AG04449 (cell line): ENCODE measurements at places on chromosomes 3 and 15.

GRCh38 chr3:114428044-114428595, 134.3 kb downstream of the TIGIT start:
- no peak for DNase-seq

GRCh38 chr3:43733459-43734384, 43.0 kb downstream of the ABHD5 start:
- DNase-seq = peak; percentile 87

GRCh38 chr3:36124118-36124796, 256.0 kb upstream of the STAC start:
- no peak for DNase-seq

GRCh38 chr3:121897296-121897695, 3.1 kb downstream of the SLC15A2 start:
- no peak for DNase-seq

- DNase-seq = no peak
Measured at GRCh38 chr3:74651292-74651691, 36.8 kb upstream of the CNTN3 start.

GRCh38 chr15:50355980-50356379, 982 bp upstream of the GABPB1 start:
- DNase-seq = no peak

- no peak for DNase-seq
Measured at GRCh38 chr15:89030311-89030710, 57.9 kb upstream of the ABHD2 start.

DNA sequence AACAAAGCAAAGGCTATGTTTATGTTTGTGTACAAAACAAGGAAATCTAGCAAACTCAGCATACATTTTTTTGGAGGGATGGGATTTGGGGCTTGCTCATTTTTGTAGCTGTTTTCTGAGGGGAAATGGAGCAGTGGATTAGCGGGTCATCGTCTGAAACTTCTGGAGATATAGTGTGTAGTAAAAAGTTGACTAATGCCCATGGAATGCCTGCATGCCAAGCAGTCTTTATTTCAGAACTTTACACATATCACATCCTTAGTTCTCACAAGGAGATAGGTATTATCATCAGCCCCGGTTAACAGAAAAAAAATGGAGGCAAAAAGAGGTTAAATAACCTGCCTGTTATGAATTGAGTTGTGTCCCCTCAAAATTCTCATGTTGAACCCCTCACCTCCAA, 47.1 kb downstream of the ATP13A4 start:
- no peak for DNase-seq

DNA sequence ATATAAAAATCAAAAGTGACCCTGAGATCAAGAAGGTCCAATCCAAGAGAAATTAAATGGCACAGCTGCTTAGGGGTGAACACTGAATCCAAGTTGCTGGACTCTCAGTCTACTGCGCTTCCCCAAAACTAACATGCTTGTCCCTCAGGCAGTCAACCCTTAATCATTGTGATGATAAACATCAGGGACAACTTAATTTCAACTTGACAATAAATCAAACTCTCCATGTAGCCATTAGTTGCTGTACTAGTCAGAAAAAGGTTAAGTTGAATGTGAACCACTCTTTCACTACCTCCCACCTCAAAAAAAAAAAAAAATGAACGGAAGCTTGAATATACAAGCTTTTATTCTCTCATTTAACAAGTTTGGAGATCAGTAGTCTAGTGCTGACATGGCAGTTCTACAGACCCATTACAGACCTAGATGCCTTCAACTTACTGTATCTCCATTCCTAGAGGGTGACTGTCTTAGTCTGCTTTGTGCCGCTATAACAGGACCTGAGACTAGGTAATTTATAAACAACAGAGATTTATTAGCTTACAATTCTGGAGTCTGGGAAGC, 185.7 kb downstream of the FHIT start:
- no peak for DNase-seq

DNA sequence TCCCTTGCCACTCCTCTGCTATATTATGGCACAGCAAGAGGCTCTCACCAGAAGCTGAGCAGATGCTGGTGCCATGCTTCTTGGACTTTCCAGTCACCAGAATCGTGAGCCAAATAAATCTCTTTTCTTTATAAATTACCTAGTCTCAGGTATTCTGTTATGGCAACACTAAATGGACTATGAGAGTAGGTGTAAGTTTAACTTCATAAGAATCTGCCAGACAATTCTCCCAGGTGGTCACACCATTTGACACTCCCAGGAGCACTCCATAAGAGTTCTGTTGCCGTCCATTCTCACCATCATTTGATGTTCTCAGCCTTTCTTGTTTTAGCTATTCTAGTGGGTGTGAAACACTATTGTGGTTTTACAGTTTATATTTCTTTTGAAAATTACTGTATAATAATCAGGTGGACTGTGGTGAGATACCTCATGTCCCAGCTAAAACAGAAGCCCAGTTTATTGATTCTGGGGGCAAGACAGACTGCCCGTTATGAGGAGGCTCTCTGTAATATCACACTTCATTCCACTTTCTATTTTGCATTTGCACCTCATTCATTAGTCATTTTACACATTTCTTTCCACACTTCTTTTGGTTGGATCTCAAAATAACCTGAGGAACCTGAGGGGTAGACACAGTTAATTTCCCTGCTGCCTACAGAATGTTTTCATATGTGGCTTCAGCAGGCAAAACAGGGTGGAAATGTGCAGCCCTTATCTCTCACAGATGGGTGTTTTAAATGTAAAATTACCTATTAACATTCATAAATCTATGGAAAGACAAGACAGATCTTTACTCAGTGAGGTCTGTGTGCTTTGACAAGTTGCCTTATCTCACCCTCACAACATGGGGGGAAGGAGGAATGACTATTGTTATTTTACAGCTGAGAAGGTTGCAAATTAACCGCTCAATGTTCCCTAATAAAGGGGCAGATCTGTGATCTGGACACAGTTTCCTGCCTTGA, 42.1 kb downstream of the CDCP1 start:
- no peak for DNase-seq

GRCh38 chr3:182765287-182765686, 28.0 kb upstream of the ATP11B start:
- no peak for DNase-seq

- no peak for DNase-seq
Measured at GRCh38 chr15:96473556-96473955, 143.1 kb downstream of the NR2F2 start.

- DNase-seq = no peak
Measured at GRCh38 chr15:41656188-41656587, 4.0 kb upstream of the MGA start.

DNA sequence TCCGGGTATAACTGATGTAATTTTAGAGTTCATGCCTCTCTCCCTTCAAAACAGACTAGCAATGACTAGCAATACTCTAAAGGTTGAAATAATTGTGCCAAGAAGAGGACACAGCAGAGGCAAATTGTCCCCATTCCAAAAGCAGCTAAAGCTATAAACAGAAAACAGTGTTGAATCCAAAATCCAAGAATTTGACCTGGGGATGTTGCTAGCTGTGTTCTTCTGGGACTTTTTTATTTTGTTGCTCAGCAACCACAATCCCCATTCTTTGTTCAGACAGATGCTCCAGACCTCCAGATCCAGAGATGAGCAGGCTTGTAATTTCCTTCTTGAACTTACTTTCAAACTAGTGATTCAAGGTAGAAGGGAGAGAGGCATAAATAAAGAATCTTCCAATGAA, 191.5 kb downstream of the FOXB1 start:
- DNase-seq = no peak

- DNase-seq = no peak
Measured at GRCh38 chr15:99909592-99910295, 176.5 kb upstream of the LYSMD4 start.

DNA sequence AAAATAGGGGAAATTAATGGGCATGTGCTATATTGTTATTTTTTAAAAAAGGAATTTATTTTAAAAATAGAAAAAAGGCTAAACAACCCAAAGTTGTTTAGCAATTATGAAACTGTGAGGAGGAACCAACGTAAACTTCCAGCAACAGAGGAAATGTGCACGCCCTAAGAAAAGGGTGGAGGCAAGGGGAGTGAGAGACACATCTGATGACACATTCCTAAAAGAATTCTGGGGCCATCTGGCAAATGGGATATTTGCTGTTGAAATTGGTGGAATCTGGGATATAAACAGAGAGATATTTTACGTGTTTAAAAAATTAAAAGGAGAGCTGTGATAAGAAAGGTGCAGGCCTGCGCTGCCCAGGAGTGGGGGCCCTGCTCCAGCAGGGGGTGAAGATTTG, 50.8 kb upstream of the MUC13 start:
- peak; percentile 34 for DNase-seq

DNA sequence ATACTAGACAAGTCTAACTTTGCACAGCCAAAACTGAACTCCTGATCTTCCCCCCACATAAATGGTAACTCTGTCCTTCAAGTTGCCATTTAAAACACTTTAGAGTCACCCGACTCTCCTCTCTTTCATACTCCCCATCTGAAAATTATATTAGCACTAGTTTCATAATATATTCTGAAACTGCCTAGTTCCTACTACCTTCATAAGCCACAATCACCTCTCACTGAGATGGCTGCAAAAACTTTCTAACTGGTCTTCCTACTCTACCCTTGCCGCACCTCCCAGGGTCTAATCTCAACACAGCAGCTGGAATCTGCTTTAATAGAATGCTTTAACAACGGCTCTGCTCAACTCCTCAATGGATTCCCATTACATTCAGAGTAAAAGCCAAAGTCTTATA, 55.0 kb downstream of the GLB1 start:
- DNase-seq = no peak

DNA sequence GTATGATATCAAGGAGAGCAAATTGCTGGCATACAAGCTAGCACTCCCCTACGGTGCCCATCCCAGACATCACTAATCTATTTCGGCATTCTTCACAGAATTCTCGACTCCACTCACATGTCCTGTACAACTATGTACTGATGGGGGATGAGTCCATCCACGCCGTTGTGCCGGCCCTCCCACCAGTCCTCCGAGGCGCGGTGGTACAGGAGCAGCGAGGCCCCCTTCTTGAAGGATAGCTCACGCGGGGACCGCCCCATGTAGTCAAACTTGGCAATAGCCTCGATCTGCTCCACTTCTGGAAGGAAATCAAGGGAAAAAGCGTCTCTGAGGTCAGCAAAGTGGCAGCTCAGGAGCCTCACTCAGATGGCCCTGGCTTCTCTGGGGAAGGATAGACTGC, 31.0 kb upstream of the RAD18 start:
- no peak for DNase-seq

DNA sequence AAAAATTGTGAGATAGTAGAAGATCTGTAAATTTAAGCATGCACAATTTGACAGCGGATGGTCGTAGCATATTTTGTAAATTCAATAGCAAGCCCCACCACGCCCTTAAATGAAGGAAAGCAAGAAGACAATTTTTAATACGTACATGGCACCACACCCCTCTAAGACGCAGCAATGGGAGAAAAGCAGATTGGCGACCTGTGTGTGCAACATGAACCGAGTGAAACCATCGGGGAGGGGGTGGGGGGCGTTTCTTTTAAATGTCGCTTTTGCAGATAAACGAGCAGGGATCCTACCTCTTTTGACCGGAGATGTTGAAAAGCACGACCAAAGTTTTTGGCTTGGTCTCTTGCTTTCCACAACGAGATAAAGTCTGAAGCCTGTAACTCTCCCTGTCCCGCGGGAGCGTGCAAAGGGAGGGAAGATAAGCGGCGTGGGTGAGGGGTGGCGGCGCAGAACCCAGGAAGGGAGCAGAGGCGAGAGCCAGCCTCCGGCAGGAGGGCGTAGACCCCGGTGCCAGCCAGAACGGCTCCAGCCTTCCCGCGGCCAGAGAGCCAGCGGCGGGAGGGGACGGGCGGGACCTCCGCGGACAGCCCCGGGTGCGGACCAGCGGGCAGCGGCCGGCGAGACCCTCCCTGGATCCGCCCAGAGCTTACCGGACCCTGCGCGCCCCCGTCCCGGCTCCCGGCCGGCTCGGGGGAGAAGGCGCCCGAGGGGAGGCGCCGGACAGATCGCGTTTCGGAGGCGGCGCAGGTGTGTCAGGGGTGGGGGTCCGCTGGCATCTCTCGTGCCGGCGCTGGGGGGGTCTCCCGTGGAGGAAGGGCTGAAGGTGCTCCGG, at the start of gene CHL1:
CHL1 (plus strand) TSS at position 453 of the 838 bp plus-strand sequence. CDS start 123,014 bp downstream, outside the sequence.
- DNase-seq = no peak

DNA sequence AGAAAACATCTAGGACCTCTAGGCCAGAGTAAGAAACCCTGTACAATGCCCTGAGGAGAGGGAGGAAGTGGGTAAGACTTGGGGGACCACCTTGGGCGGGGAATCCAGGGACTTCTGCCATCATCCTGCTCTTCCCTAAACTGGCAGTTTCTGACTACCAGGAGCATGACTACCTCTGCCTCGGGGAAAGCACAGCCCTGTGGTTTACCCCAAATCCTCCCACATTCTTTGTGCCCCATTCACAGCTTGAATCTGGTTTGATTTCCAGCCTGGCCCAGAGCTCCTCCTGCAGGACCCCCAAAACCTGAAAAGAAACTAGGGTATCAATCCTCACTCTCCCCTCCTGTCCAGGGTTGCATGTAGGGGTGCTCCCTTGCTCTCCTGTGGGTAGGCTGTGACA, 4.7 kb downstream of the C3orf18 start:
- DNase-seq = no peak

DNA sequence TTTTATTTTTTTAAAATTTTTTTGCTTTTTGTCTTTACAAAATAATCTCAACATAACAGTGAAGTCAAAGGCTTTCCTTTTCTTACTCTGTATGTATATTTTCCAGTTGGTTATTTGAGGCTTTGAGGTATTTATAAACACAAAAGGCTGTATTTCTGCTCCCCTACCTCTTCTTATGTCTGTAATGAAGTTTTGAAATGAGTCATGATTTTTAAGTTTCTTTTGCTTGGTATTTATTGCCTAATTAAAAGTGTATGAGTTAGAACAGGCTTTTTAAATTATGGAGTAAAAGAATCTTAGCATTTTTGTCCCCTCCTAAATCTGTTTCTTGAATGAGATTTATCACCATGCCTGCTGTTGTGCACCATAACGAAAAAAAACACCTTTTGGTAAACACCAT, 66.0 kb downstream of the DCUN1D1 start:
- no peak for DNase-seq

DNA sequence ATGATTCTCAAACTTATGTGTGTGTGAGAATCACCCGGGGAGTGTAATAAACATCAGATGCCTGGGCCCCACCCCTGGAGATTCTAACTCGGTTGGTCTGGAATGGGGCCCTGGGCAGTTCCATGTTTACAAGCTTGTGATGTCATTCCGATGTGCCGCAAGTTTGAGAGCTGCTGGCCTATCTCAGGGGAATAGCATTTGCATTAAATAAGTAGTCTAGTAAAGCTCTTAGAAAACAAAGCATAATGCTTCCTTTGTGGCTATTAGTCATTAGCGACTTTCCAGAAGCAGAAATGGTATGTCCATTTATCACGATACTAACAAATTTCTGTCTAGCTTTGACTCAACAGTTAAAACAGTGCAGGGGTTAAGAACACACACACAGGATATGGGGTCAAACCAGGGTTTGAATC, 20.9 kb downstream of the PGBD4 start:
- DNase-seq = peak; percentile 69

DNA sequence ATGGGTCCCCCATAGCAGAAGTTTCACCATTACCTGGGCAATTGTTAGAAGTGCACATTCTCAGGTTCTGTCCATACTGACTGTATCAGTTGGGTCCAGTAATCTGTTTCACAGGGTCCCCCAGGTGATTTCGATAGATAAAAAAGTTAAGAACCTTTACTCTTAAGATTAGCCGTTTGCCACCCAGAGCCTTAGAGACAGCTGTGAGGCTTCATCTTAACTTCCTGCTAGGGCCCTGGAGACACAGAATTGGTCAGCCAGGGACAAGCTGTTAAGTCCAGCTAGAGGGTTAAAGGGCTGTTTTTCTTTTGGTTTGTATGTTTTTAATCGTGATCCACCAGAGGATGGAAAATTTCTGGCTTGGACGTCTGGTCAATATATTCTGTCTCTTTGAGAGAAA, 6.7 kb downstream of the FAM162A start:
- no peak for DNase-seq

GRCh38 chr15:99818872-99819271, 85.6 kb upstream of the LYSMD4 start:
- no peak for DNase-seq
